ENCODE measurements at places on chromosomes 4 and X. TPM values are rescaled to one million over a fixed set of nuclear protein-coding genes. Genes with fewer than 3 reads are reported as not detected.

Gene APOO
- total RNA-seq = 27.3 TPM

GRCh38 chrX:121570072-121570841 lies 522.8 kb downstream of the GLUD2 start:
- DNase-seq = no peak

Gene GPR173
- total RNA-seq = 0.36 TPM

Gene SPANXD
- total RNA-seq = not detected

GRCh38 chrX:143095321-143095720 lies 69.6 kb downstream of the SPANXN4 start:
- no peak for DNase-seq

DNA sequence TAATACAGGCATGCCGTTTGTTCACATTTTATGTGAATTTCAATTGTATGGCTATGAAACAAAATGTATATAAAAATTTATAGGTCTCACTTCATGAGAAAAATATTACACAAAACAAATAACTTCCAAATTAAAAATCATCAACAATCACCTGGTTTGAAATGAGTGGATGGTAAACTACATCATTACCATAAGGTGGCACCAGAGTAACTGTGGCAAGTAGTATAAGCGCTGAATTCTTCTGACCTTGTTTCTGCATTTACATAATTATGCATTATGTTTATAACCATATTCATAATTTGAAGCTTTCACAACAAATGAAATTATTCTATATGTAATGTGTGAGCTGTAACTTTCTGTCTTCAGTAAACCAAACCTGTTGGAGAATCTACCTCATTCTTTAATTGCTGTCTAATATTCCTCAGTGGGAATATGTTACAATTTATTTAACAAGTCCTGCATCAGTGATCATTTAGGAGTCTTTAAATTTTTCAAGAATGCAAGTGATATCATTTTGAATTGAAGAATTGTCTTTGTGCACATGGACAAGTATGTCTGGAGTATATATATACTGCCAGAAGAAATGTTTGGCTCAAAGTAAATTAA lies 55.2 kb downstream of the MMRN1 start:
- peak; percentile 60 for DNase-seq

GRCh38 chrX:136191171-136191570 lies 43.8 kb downstream of the FHL1 start:
- no peak for DNase-seq

DNA sequence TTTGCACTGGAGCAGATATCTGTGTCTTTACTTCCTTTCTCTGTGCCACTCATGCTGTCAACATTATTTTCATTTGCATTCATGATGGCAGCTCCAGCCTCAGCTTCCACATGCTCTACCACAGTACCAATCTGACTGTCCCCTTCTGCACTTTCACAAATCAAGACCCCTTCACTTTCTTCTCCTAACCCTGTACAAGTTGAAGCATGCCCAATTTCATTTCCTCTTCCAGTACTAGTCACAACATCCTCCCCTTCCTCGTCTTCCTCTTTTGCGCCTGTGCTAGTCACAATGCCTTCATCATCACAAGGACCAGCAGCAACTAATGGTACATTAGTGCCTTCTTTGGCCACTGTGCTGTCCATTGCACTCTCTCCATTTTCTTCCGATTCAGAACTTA lies 26.5 kb downstream of the BOD1L1 start:
- DNase-seq = peak; percentile 50

- peak; percentile 81 for DNase-seq
Measured at GRCh38 chrX:38166478-38167083, 54.1 kb downstream of the SRPX start.

- peak; percentile 65 for DNase-seq
Measured at GRCh38 chrX:15507005-15507404, 6.4 kb downstream of the BMX start.

Gene CT45A6
- not detected for total RNA-seq

Gene GLOD5
- not detected for total RNA-seq

GRCh38 chr4:118171381-118171780 lies 137.1 kb downstream of the NDST3 start:
- DNase-seq = no peak

DNA sequence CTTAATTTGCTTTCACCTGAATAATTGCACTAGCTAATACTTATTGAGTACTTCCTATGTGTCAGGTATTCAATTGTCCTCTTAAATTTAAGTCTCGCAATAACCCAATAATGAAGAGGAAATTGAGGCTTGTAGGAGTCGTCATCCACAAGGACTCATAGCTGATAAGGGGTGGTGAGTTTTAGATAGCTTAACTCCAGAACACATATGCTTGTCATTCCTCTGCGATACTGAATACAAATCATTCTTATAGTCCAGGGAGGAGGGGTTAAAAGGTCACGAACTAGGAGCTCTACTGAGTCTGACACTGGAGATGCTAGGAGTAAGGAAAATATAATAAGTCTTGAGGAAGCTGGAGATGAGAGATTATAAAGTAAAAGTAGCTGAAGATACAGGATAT lies 1.4 kb upstream of the PACRGL start:
- no peak for DNase-seq

Gene PASD1
- total RNA-seq = not detected

GRCh38 chrX:25295466-25295865 lies 279.7 kb upstream of the ARX start:
- no peak for DNase-seq

DNA sequence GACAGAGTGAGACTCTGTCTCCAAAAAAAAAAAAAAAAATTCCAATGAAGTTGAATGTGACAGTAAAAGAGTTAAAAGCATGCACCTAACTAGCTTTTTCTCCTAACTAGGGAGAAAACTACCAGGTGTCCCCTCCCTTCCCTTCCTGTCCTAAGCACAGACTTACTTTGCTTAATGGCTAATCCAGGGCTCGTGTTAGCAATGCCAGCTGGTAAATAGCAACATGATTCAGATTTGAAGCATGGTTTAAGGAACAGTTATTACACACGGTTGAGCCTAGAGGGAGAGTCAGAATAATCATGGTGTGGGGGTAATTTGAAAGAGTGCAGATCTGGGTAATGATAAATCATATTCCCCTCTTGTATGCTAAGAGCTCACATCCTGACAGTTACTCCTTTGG lies 338.3 kb downstream of the STIM2 start:
- no peak for DNase-seq

Gene ODAM
- not detected for total RNA-seq

- DNase-seq = no peak
Measured at GRCh38 chr4:2417765-2418649, at the start of gene ZFYVE28. TSS of gene ZFYVE28 (minus strand) at chr4:2418645. CDS start at chr4:2418323, 322 bp downstream.

- no peak for DNase-seq
Measured at GRCh38 chrX:19595043-19595677, 79.9 kb upstream of the MAP3K15 start.

GRCh38 chr4:36677112-36677511 lies 395.7 kb downstream of the DTHD1 start:
- DNase-seq = no peak

- no peak for DNase-seq
Measured at GRCh38 chr4:122293374-122294365, 85.1 kb upstream of the ADAD1 start.

- no peak for DNase-seq
Measured at GRCh38 chrX:69948276-69948797, 101.4 kb downstream of the AWAT2 start.

GRCh38 chr4:98619180-98619579 lies 39.2 kb downstream of the TSPAN5 start:
- DNase-seq = no peak

Gene EPHA5
- total RNA-seq = not detected

DNA sequence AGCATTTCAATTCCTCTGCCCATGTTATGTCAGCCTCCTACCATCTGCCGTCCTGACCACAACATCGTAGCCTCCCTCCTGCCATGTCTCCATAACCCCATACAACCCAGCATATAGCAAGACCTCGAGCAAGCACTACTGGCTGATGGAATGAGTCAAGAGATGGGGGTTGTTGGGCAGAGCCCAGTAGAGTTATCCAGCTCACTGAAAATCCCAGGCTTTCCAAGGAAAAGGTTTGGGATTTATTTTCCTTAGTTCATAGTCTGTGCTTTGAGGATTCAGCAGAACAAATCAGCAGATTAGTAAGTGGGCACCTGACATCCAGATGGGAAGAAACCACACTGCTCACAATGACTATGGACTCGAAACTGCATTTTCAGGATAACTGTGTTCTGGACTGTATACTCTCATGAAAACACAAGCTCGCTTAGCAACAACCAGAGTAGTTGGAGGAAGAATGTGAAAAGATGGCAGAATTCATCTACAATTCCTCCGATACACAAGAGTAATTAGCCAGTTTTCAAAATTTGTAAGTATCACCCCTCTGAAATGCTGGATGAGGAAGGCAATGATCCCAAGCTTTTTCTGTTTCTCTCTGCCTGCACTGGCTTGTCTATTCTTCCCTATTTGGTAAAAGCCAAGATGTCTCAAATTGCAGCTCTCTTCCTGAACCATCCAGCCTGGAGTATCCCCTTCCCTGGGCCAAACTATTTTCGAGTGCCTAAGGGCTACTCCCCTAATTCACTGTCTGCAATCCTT lies 186.2 kb upstream of the TBL1X start:
- DNase-seq = no peak

Gene DNAAF6
- total RNA-seq = not detected

DNA sequence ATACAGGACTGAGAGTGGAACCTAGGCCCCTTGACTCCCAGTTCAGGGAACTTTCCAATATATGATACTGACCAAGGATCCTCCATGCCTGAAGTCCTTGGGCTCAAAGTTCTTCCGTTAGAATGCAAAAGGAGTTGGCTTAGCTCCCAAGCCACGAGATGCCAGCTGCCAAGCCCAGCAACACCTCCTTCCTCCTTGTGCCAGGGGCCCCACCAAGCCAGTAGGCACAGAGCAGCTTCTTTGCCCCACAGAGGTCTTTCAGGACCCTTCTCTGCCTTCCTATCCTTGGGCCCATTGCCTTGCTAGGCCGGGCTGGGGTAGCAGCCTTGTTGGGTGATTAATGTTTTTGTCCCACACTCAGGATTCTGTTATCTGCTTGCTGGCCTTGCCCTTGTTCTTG lies 105.6 kb downstream of the EFNB1 start:
- DNase-seq = no peak

GRCh38 chr4:10758906-10759305 lies 74.3 kb upstream of the CLNK start:
- DNase-seq = no peak

Gene ATP8A1
- total RNA-seq = 41.7 TPM
